ENCODE measurements at places on chromosomes 5 and 9.
A peak's percentile ranks its signal among the peaks of the same experiment; 100 is the strongest.

- no peak for DNase-seq
Observed at GRCh38 chr9:72704688-72705375, 183.4 kb downstream of the TMC1 start.

GRCh38 chr5:168023191-168023590 lies 268.3 kb upstream of the WWC1 start:
- no peak for DNase-seq

DNA sequence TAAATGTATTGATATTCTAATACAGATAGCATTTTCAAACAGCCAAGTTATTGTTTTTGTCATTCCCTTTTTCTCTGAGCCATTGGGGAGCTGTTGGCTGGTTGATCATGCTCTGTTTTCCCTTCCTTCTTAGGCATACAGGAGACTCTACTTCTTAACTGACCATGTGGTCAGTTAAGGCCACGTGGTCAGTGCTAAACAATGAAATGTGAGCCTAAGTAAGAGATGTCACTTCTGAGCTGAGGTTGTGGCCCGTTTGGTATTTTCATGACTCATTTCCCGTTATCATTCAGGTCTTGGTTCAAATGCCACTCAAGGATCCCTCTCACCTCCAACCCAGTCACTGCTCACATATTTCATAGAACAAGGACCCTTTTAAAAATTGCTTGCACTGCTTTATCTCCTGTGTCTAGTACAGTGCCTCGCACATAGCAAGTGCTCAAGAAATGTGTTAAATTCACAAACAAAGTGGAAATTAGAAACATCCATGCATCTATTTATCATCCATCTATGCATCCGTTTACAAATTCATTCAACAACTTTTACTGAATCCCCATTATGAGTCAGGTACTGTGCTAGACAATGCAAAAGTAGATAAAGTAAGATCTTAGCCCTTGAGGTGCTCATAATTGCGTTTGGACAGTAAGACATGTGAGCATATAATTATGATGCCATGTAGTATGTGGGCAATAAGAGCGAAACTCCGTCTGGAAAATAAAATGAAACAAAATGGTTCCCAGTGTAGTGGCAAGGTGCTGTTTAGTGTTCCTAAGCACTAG lies 50.7 kb downstream of the ARRDC3 start:
- DNase-seq, result peak; percentile 16

- no peak for DNase-seq
Observed at GRCh38 chr5:61280205-61280604, 51.9 kb upstream of the ZSWIM6 start.

- DNase-seq, result peak; percentile 45
Observed at GRCh38 chr5:141882594-141883183, 4.5 kb upstream of the PCDH1 start.

GRCh38 chr9:82563841-82564240 lies 499.1 kb downstream of the RASEF start:
- DNase-seq, result no peak

- no peak for DNase-seq
Observed at GRCh38 chr5:151451626-151452520, 4.5 kb downstream of the SLC36A1 start.

- no peak for DNase-seq
Observed at GRCh38 chr5:107449369-107449768, 221.4 kb downstream of the EFNA5 start.

GRCh38 chr5:19795218-19795617 lies 192.8 kb downstream of the CDH18 start:
- DNase-seq, result peak; percentile 3

DNA sequence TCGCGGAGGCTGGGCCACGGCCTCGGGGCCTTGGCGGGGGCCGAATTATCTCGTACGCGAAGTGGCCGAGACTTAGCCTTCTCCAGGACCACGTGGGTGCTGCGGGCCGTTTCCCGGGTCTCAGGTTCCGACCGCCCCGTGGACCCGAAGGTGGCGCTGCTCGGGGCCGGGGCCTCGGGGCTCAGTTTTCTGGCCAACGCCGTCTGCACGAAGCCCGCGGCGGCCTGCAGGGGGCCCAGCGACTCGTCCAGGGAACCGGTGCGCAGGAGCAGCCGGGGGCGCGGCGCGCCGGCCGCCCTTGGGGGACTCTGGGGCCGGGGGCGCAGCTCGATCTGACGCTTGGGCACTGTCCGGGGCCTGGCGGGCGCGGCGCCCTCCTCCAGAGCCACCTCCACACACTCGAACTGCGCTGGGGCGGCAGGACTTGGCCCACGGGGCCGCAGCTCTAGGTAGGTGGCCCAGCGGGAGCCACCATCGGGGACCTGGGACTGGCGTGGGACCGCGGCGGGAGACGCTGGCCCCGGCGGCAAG lies 716 bp downstream of the PROB1 start:
- no peak for DNase-seq

DNA sequence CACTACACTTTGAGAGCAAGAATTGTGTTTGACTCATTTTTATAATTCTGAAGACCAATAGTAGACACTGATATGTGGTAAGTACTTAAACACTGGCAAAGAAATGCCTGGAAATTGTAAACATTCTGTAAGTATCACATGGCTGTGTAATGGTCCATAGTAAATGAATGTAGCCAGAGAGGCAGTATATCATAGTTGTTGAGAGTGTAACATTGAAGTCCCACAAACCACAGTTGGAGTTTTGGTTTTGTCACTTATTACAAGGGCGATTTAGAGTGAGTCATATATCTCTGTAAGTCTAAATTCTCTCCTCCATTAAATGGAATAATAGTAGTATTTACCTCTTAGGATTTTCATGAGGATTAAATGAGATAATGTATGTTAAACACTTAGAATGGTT lies 181.1 kb upstream of the MEF2C start:
- DNase-seq, result no peak

- peak; percentile 72 for DNase-seq
Observed at GRCh38 chr9:74025402-74025925, 471.7 kb upstream of the RORB start.

- DNase-seq, result no peak
Observed at GRCh38 chr5:5159282-5160103, 19.4 kb downstream of the ADAMTS16 start.

- no peak for DNase-seq
Observed at GRCh38 chr9:4096121-4096520, 203.7 kb downstream of the GLIS3 start.

DNA sequence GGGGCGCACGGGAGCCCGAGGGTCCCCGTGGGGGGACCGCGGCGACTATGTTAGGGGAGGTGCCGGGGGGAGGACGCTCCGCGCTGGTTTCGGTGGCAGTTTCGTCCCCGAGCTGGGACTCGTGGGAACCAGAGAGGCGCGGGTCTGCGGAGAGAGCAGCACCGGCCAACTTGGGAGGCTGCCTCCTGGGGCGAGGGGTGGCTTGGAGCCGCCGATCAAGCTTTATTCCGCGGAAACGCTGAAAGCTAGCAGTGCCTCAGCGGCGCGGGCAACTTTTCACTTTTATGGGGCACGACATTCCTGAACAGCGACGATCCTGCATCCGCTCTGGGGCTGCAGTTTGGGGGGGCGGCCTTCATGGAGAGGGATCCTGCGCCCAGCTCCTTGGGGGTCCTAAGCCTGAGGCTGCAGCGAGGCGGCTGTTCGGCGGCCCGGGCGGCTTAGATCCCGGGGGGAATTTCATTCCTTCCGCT lies 369 bp downstream of the OCLN start:
- DNase-seq, result no peak

DNA sequence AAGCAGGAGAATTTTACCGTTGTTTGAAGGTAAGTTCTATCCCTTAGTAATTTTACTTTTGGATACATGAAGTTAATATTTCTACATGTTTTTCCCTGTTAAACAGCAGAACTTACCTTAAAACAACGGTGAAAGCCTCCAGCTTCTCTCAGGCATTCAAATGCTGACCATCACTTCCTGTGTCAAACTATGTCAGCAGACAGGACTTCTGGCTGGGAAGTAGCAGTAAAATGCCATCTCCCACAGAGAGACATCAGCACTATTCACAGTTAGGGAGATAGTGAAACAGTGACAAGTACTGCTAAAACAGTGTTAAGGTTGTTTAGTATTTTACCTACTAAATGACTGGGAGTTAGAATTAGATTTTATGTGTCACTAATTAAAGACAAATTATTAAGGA lies 34.2 kb upstream of the GOLGA1 start:
- DNase-seq, result no peak

DNA sequence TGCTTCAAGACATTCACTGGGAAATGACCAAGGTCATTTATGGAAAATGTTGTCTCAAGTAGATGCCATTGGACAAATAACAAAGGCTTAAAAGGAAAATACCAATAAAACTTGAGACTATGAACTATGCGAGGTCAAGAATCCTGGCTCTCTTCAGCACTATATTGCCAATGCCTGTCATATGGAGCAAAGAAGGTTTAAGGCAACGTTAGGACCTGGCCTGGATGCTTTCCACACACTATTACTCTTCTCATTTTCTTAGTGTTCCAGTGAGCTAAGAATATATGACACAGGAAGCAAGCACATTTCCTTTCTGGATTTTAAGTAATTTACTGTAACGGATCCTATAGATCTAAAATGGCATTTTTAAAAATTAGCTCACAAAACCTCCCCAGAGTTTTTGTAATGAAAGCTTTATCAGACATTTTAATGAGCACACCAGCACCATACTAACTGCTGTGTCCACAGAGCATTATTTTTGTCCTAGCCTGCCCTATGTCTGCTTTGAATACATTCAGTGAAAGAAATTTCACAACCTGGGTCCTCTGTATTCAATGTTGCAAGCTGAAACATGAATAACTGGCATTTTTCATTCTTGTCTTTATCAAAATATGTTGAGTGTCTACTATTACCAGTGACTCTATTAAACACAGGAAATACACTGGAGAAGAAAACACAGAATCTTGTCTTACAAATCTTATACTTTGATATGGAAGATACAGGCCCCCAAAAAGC lies 315.6 kb downstream of the CETN3 start:
- no peak for DNase-seq

GRCh38 chr5:10583663-10584572 lies 20.0 kb downstream of the ANKRD33B start:
- DNase-seq, result no peak

- no peak for DNase-seq
Observed at GRCh38 chr5:153159616-153160015, 330.9 kb upstream of the GRIA1 start.

DNA sequence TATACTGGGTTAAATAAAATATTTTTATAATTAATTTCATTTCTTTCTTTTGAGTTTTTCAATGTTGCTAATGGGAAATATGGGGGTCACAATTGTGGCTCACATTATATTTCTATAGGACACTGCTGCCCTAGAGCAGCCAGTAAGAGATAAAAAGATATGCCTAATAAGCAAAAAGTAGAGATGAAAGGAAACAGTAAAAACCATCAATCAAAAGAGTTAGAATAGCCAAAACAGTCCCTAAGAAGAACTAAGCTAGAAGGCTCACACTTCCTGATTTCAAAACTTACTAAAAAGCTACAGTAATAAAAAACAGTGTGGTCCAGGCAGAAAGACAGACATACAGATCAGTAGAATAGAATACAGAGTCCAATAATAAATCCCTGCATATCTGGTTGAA lies 104.4 kb downstream of the FANCC start:
- no peak for DNase-seq

GRCh38 chr5:140321796-140322195 lies 18.9 kb upstream of the PFDN1 start:
- no peak for DNase-seq

GRCh38 chr9:38250279-38251035 lies 142.0 kb upstream of the ALDH1B1 start:
- no peak for DNase-seq

DNA sequence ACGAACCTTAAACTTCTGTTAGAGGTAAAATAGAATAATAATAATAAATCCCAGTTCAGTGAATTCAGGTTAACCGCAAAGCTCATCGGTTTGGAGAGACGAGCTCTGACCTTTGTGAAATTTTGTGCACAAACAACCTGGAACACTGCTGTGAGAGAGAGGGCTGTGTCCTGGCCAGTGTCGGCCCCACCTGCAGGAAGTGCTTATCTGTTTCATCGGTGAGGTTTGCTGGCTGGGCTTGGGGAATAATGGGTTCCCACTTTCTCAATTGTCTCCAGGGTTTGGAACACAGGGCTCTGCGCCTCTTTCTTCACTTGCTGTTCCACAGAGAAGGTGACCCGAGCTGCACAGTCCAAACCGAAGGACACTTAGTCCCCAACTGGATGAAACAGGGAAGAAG lies 19.3 kb upstream of the CLPTM1L start:
- no peak for DNase-seq

DNA sequence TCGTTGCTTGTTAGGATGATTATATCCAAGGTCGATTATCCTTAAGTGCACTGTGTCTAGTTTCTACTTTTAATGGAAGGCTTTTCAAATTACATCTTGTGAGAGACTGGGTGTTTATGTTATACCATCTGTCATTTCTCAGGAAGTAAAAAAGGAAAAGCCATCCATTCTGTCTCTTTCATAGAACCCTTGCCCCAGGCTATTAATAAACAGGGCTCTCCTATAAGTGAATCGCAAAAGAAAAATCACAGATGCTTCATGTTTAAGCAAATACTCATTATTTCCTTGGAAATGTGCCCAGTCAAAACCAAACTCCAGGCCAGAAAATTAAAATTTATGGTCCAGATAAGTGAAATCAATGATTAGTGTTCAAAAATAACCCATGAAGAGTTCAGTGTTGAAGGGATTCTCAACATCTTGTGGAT lies 58.1 kb downstream of the STARD4 start:
- peak; percentile 50 for DNase-seq

- DNase-seq, result peak; percentile 72
Observed at GRCh38 chr5:38463634-38464521, 92.6 kb downstream of the LIFR start.

DNA sequence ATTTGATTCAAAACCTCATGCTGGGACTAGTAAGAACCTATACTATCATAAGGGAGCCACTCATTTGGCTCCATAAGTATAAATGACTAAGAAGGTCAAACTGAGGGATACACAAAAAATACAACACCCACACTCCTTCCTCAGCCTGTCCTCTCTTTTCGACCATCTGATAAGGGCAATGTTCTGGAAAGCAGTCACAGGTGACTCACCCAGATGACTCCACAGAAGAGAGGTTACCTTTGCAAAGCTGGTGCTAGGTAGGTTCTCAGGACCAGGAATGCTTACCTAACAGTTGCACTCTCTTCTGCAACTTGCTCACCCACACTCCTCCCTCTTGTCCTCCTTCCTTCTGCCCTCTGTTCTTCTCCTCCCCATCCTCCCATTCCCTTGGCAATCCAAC lies 32.9 kb downstream of the LHFPL2 start:
- no peak for DNase-seq

DNA sequence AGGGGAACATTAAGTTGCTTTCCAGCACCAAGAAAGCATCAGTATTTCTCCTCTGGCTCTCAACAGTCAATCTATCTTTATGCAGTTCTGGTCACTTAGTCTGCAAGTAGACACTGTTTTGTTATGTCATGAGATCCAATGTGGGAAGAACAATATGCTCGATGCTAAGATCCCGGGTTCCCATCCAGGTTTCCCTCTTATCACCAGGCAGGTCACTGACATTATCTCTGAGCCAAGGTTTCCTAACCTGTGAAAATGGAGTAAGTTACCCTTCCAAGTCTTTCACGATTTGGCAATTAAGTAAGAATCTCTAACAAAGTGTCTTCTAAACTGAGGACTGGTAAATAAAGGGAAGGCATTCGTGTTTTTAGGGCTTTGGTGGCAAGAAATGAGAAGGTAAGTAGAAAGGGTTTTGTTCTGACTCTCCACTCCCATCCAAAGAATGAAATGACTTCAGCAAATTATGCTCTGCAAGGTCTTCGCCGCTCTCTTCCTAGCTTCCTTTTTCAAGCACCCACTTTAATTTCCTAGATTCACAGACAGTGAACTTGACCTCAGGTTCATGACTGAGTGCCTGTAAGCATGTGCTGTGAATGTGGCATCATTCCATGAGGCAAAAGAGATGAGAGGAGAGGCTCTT lies 86.4 kb downstream of the DCP2 start:
- no peak for DNase-seq

All from COLO829 (cell line).